D721Med (cell line): ENCODE measurements at places on chromosomes 12 and 14.
A peak's percentile ranks its signal among the peaks of the same experiment; 100 is the strongest.

DNA sequence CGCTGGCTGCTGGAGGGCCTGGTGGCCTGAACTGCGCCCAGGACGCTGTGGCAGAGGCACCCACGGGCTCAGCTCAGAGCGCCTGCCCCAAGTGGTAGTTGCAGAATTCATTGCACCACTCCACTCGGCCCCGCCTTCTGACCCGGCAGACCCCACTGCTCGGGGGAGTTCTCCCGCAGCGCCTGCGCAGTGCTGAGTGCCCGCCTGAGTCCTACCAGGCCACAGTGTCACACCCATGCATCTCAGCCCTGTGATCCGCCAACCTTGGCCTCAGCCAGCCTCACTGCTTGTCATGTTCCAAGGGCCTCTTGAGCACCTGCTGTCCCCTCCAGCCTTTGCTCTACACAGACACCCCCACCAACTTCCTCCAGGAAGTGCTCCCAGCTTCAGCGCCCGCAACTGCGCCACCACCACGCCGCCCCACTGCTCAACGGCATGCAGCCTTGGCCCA is 12.2 kb downstream of the DEGS2 start:
- no peak for DNase-seq

DNA sequence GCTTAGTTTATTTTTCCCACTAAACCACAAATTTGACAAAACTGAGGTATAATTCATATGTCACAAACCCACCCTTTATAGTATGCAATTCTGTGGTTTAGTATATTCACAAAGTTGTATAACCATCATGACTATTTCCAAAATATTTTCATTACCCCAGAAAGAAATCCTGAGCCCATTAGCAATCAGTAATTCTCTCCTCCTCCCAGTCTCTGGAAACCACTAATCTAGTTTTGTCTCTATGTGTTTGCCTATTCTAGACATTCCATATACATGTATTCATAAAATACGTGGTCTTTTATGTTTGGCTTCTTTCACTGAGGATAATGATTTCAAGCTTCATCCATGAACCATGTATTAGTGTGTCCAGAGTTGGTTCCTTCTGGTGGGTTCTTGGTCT is 267.6 kb downstream of the AEBP2 start:
- no peak for DNase-seq

DNA sequence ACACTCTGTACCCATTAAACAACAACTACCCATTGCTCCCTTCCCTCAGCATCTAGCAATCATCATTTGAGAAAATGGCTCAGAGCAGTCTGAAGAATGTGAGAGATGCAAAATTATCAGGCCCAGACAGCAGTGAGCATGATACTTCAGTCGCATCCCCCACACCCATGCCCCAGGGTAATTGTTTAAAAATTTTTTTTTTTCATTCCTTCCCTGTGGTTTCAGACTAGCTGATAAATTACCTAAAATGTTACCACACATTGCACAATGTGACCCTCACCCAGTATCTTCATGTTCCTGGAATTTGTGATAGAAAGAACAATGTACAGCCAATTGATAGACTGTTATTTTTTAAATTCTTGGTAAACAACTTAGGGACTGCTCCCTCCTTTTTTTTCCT is 11.3 kb upstream of the USP15 start:
- DNase-seq = no peak

GRCh38 chr14:77832297-77832696 is 32.4 kb downstream of the ADCK1 start:
- DNase-seq = no peak

DNA sequence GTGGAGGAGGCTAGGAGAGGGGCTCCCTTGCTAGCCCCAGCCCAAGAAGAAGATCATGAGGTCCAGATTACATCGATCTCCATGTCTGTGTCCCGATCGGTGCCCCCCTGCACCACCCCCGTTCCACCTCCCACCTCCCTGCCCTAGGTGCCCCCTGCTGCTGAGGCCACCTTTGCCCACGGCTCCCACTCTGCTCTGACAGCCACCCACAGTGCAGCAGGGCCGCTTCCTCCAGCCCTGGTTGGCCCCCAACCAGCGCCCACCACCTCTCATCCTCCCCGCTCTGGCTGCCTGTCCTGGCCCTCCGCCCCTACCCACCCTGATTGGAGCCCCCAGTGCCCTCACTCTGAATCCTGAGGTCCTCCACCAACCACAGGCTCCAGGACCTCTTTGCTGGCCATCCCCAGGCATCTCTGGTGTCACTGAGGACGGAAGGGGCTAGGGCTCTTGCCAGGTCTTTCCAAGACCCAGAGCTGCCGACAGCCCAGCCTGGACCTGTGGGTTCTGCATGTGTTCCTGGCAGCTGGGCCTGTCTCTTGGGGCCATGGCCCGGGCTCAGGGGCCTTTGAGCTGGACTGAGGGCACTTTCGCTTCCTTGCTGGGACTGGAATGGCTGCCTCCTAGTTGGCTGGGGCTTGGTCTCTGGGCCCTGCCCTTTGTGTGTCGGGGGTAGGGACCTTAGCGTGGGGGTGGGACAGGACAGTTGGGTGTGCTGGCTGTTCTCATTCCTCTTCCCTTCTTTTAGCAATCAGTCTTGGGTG is 7.2 kb upstream of the PLXNC1 start:
- DNase-seq = no peak

- DNase-seq = no peak
These were observed 42.5 kb downstream of the GALNT9 start for GRCh38 chr12:132286912-132287311.

- no peak for DNase-seq
These were observed 6.0 kb downstream of the TMEM229B start for GRCh38 chr14:67482231-67483164.

DNA sequence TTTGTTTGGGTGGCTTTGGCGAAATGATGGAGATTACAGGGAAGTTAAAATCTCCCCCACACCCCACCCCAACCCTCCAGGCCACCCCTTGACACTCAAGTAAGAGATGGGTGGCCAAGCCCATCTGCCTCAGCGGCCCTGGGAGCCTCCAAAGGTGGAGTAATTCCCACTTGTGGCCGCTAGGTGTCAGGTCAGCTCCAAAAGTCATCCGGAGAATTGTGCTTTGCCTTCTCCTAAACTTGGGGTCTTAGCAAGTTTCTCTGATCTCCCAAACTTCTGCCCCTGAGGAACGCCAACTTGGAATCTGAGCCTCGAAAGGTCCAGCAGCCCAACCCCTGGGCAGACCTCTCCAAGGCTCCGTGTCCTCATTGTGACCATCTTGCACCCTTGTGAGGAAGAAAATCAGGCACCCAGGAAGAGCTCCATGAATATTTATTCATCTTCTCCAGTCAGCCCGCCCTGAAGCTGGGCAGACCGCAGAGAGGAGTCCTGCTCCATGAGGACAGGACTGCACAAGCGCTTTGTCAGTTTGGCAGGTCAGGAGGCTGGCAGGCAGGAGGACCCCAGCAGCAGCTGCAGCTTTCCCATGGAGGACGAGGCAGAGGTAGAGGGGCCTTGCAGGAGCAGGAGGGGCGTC is 46.7 kb downstream of the LRRC74A start:
- peak; percentile 53 for DNase-seq

- no peak for DNase-seq
These were observed at the start of gene RIN3 for GRCh38 chr14:92513204-92513965. TSS of gene RIN3 (plus strand) at chr14:92513781. CDS start at chr14:92513933, 152 bp downstream.

DNA sequence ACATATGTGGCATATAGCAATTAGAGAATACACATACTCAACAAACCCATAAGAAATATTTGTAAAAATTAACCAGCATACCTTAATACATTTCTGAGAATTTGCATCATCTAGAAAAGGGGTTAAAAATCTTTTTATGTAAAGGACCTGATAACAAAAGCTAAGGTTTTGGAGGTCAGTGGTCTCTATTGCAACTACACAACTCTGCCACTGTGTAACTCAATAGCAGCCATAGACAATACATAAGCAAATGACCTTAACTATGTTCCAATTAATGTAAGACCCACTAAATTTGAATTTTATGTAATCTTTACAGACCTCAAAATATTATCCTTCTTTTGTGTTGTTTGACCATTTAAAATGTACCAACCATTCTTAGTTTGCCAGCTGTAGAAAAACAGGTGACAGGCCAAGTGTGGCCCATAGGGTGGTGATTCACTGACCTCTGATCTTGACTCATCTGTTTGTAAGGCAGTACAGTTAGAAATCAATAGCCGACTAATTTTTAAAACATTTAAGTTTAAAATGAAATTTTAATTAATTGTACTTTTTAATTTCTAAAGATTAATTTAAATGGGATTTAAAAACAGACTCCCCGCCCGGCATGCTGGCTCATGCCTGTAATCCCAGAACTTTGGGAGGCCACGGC is 7.4 kb upstream of the EPS8 start:
- no peak for DNase-seq

GRCh38 chr14:85214471-85214870 is 315.5 kb upstream of the FLRT2 start:
- no peak for DNase-seq

DNA sequence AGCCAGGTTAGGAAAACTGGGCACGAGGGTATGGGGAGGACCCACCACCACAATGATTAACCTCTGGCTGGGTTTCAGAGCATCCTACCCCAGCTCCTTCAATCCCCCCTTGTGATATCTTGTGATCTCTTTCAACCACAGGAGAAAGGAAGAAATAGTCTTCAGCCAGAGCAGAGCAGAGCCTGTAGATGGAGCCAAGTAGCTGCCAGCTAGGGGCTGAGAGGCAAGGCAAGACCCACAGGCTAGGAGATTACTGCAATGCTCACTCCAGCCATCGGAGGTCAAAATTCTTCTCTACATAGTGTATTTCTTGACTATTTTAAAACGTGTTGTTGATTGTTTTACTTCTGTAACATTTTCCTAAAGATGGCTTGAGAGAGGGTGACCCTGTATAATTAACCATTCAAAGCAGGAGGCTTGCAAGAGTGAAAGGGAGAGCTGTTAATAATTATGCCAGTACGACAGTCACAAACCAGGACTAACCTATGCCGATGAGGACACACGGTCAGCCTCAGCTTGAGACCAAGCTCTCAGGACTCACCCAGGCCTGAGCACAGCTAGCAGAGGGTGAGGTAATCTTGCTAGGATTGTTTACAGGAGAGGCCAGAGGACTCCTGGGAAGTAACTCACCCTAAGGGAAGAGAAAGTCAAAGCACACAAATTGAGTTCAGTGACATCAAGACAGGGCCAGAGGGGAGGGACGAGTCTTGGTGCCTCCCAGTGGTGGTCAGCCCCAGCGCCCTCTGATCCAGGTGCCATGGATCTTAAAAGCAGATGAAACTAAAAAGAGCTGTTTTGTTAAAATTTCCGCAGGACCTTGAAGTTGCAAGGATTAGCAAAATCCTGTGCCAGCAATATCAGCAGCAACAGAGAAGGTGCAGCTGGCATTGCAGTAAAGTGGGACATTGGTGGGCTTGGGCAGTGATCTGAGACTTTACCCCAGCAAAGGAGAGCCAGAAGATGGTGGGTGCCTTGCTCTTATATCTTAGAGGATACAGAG is 29.8 kb upstream of the CDKN3 start:
- no peak for DNase-seq
